NCI-H1436 treated with DMSO at 0.1 percent for 48 hours (cell line): ENCODE measurements at places on chromosomes 4 and X.

- no peak for DNase-seq
Observed at GRCh38 chr4:130485371-130485770, 1389.4 kb downstream of the C4orf33 start.

DNA sequence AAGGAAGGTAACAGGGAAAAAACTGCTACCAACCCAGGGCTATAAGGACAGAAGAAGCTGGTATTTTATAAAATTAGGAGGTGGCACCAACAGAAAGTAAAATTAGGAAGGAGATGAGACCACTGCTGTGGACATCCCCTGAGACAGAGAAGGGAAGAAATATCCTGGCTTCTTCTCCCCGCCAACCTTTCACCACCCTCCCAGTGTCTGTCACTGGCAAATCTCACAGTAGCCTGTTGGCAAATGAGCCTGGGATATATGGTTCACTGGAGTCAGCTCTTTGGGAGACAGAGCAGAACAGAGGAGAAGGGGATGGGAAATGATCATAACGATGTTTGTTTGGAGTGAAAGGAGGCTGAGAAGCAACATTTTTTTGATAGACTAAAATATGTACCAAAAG is 190.9 kb upstream of the PACRGL start:
- no peak for DNase-seq

DNA sequence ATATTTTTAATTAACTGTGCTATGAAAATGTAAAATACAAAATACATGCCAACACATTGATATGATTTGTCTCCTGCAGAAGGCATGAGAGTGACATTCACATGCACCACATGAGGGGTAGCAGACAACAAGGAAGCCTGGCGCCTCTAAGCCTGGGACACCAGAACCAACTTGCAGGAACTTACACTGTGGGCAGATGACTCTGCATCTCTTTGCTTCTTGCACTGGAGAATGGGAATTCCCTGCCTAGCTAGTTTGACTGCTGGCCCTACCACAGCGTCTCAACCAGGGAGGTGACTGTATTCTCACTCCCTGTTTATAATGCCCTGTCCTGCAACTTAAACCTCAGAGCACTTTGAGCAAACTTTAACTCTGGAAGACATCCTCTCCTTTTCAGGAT is 40.5 kb downstream of the PAGE2 start:
- DNase-seq, result no peak

DNA sequence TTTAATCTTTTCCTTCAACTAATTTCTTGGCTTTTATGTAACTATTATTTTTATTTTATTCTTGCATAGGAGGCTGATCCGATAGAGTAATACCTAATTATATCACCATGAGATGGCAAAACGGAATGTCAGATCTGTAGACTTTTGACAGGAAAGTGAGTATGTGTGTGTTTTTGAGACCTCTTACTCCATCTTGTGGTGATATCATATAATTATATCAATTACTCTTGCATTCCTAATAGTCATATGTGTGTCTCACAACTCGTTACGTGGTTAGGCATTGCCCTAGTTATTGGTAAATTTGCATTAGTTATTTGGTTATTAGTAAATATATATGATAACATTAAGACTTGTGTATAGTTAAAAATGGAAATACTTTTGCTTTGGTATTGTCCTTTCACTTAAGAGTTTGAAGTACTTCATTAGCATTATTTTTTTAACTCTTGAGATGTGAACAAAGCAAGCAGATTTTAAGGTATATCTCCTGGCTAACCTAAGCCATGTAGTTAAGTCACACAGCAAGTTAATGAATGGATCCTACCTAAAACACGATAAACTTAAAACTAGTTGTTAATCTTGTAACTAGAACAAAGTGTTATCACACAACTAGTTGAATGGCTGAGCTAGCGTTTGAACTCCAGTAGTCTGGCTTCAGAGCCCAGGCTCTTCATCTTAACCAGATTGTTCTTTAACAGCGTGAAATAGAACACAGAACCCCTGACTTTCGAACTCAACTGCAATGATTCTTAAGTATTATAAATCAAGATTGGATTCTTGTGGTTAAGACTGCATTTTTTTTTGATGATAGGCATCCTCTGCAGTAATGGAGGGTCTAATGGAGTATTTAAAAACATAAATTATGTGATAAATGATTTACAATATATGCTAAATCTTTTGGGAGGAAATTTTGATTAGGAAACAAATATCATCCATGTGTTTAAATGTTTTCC is 67.1 kb downstream of the PGRMC2 start:
- DNase-seq, result no peak

DNA sequence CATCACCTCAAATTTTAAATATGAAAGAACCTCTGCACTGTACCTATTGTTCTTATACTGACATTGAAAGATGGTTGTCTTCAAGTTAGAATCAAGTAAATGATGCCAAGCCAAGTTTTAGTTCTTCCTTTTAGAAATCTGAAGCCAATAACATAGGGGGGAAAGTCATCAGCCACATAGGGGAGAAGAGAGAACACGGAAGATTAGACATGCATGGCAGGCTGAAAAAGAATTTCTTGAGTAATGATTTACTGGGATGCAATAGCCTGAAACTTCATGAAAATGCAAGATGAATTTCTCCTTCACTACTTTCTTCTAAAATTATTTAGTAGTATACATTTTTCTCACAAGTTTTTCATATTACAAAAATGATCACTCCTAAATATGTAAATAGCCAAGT is 13.6 kb upstream of the EPGN start:
- DNase-seq, result no peak

GRCh38 chr4:107650251-107650650 is 69.8 kb downstream of the PAPSS1 start:
- DNase-seq, result no peak

GRCh38 chr4:163243297-163243981 is 76.7 kb upstream of the NAF1 start:
- no peak for DNase-seq
